ENCODE measurements at places on chromosomes 2 and 18.
A peak's percentile ranks its signal among the peaks of the same experiment; 100 is the strongest.

DNA sequence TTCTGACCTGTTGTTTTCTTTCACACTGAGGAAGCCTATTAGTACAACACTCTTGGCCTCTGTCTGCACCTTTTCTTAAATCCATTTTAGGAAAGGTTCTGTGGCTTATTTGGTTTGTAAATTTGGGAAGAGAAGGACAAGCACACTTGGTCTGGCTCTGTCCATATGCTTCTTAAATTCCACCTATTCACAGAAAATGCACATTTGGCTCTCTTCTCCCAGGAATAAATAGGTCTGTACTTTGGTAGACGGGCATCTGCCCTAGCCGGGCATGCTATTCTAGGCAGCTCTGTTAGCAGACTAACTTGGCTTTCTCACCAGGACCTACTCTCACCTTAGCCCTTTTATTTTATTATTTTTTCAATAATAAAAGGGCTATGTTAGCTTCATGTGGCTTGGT lies 1211.8 kb upstream of the SLC39A10 start:
- DNase-seq, result no peak

DNA sequence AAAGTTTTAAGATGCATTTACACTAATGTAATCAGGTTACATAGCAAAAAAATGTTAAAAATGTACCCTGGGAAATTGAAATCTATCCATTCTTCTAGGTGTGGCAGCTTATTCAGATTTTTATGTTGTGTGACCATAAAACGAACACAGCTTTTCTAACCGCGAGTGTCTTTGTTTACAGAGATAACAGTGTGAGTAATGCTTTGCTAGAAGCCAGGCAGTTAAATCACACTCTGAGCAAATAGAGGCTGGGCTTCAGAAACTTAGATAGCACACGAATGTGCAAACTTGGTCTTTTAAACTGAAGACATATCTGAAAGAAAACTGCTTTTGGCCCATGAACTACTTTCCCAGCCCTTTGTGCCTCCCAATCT lies 116.1 kb downstream of the SPTBN1 start:
- no peak for DNase-seq

DNA sequence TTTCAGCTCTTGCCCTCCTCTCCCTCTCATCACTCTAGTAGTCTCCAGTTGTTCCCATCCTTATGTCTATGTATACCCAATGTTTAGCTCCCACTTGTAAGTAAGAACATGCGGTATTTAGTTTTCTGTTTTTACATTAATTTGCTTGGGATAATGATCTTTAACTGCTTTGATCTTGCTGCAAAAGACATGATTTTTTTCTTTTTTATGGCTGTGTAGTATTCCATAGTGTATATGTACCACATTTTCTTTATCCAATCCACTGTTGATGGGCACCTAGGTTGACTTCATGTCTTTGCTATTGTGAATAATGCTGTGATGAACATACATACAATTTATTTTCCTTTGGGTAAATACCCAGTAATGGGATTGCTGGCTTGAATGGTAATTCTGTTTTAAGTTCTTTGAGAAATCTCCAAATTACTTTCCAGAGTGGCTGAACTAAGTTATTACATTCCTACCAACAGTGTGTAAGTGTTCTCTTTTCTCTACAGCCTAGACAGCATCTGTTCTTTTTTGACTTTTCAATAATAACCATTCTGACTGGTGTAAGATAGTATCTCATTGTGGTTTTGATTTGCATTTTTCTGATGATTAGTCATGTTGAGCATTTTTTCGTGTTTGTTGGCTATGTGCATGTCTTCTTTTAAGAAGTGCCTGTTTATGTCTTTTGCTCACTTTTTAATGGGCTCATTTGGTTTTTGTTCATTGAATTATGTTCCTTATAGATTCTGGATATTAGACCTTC lies 179.6 kb upstream of the SLC39A10 start:
- DNase-seq, result no peak

- no peak for DNase-seq
These were observed 665.1 kb upstream of the ZEB2 start for GRCh38 chr2:145184741-145185651.

GRCh38 chr2:136212426-136213378 lies 94.8 kb upstream of the CXCR4 start:
- peak; percentile 22 for DNase-seq
